ENCODE measurements at places on chromosomes 7 and 10. TPM values are rescaled to one million over a fixed set of nuclear protein-coding genes. Genes with fewer than 3 reads are reported as not detected.

DPYSL4 gene
- polyA plus RNA-seq = 0.08 TPM

CYP51A1 gene
- polyA plus RNA-seq = 32.4 TPM

SFTPA2 gene
- not detected for polyA plus RNA-seq

- H3K36me3 ChIP-seq = no peaks in the 10 kb centered on the region
- no peak for DNase-seq
- H3K4me1 ChIP-seq = no peaks in the 10 kb centered on the region
- H3K4me3 ChIP-seq = no peak overlapping the region
- no peaks in the 10 kb centered on the region for H3K27me3 ChIP-seq
These were observed 152.4 kb downstream of the IMMP2L start for GRCh38 chr7:111409714-111410422.

DNA sequence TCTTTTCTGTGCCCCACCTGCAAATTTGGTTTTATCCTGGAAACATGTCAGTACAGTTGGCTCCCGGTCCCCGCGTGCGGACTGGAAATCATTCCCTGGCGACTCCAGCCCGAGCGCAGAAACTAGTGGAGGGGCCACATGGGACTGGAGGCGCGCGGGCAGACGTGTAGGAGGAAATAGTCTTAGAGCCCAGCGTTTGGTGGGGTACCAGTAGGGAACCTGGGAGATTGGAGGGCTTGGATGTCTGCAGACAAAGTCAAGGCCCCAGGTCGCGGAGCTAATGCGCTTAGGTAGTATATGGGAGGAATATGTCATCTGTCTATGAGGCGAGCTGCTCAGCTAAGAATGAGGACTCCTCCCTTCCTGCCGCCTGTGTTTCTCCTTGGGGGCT, 1.3 kb downstream of the GALNT17 start:
- H3K4me1 ChIP-seq = no peaks in the 10 kb centered on the region
- no peaks in the 10 kb centered on the region for H3K36me3 ChIP-seq
- DNase-seq = no peak
- H3K27me3 ChIP-seq = peaks cover 13% of the 10 kb centered on the region
- H3K4me3 ChIP-seq = no peak overlapping the region

GRCh38 chr7:28155019-28155660, 25.5 kb downstream of the JAZF1 start:
- DNase-seq = peak; percentile 78
- peak overlapping the region; percentile 80 for H3K27ac ChIP-seq
- H3K4me1 ChIP-seq = peaks cover 72% of the 10 kb centered on the region

DNA sequence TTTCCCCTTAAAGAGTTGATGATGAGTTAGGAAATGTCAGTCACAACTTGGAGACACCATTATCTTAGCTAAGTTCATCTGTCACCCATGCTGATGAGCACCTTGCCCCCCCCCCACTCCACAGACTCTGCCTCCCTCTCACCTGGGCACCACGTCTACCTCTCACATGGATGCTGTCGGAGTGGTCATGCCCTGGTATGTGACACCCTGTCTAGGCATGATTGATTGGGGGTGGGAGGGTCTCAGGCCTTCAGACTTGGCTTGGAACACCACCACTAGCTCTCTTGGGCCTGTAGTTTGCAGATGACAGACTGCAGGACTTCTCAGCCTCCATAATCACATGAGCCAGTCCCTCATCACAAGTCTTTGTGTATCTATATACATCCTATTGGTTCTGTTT, 78.0 kb downstream of the WDR37 start:
- DNase-seq = no peak
- H3K4me3 ChIP-seq = no peak overlapping the region
- H3K27ac ChIP-seq = no peak overlapping the region
- H3K27me3 ChIP-seq = no peaks in the 10 kb centered on the region
- no peaks in the 10 kb centered on the region for H3K4me1 ChIP-seq

DNA sequence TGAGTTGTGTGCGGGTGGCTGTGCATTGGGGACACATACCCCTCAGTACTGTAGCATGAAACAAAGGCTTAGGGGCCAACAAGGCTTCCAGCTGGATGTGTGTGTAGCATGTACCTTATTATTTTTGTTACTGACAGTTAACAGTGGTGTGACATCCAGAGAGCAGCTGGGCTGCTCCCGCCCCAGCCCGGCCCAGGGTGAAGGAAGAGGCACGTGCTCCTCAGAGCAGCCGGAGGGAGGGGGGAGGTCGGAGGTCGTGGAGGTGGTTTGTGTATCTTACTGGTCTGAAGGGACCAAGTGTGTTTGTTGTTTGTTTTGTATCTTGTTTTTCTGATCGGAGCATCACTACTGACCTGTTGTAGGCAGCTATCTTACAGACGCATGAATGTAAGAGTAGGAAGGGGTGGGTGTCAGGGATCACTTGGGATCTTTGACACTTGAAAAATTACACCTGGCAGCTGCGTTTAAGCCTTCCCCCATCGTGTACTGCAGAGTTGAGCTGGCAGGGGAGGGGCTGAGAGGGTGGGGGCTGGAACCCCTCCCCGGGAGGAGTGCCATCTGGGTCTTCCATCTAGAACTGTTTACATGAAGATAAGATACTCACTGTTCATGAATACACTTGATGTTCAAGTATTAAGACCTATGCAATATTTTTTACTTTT, 1.8 kb downstream of the DDIT4 start:
- H3K4me3 ChIP-seq = peak overlapping the region; percentile 98
- no peak overlapping the region for H3K27ac ChIP-seq
- H3K36me3 ChIP-seq = no peaks in the 10 kb centered on the region
- H3K27me3 ChIP-seq = no peaks in the 10 kb centered on the region

DNA sequence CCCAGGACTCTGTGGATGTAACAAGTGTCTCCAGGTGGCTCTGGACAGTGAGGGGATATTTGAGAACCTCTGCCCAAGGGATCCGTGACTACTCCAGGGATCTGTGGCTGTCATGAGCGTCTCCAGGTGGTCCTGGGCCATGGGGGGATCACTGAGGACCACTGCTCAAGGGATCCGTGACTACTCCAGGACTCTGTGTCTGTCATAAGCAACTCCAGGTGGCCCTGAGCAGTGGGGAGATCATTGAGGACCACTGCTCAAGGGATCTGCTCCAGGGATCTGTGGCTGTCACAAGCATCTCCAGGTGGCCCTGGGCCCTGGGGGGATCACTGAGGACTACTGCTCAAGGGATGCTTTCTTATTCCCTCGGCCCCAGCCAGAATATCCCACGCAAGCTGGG, 133.2 kb upstream of the ADARB2 start:
- H3K36me3 ChIP-seq = no peaks in the 10 kb centered on the region
- no peaks in the 10 kb centered on the region for H3K4me1 ChIP-seq
- no peak overlapping the region for H3K27ac ChIP-seq
- H3K4me3 ChIP-seq = no peak overlapping the region

DNA sequence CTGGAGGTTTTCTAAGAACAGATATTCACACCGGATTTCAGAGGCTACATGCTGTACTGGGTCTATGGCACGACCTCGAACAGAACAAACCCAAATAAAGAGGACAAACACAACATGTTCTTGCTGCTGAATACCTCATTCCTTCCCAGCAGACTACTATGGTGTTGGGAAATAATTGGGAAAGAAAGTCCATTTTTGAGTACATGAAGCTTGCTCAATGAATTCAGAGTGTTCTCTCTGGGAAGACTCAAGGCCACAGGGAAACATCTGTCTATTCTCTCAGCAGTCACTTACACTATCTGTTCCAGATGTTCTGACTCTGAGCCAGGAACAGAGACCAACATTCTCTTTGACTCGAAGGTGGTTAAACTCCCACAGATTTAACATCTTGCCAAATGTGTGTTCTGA, 30.9 kb downstream of the LAMB1 start:
- H3K4me3 ChIP-seq = no peak overlapping the region
- H3K4me1 ChIP-seq = no peaks in the 10 kb centered on the region
- no peaks in the 10 kb centered on the region for H3K27me3 ChIP-seq

DNA sequence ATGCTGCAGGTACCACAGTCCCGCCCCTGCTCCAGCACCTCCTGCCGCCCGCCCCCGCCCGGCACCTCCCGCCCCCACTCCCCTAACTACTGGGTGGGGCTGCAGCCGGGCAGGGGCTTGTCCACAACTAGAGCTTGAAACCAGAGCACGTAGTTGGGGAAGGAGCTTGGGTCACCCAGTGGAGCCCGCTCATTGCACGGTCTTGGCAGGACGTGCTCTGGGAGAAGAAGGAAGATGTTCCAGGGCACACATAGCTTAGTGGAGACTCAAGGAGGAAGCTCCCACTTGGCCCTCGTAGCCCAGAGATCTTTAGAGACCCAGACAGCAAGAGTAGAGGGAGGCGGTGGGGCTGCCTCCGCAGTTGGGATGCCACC, 692 bp downstream of the IGFBP1 start:
- no peaks in the 10 kb centered on the region for H3K36me3 ChIP-seq
- no peak overlapping the region for H3K4me3 ChIP-seq
- H3K4me1 ChIP-seq = no peaks in the 10 kb centered on the region
- DNase-seq = no peak

DNA sequence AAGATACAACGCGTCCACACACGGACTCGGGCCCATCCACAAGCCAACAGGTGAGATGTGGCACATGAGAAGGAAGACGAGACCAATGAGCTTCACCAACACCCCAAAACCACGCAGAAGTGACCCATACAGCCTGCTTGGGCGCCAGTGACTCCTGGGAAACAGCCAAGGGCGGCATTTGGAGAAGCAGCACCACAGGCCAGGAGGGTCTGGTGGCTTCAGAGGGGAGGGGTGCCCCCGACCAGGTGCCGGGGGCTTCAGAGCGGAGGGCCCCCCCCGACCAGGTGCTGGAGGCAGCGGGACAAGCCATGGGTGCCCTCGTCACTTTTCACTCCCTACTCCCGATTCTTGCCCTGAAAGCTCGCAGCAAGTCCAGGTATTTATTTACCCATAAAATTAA, 140.1 kb downstream of the DIP2C start:
- no peak for DNase-seq
- H3K4me1 ChIP-seq = no peaks in the 10 kb centered on the region
- H3K27me3 ChIP-seq = no peaks in the 10 kb centered on the region
- H3K36me3 ChIP-seq = no peaks in the 10 kb centered on the region
- H3K27ac ChIP-seq = no peak overlapping the region

DNA sequence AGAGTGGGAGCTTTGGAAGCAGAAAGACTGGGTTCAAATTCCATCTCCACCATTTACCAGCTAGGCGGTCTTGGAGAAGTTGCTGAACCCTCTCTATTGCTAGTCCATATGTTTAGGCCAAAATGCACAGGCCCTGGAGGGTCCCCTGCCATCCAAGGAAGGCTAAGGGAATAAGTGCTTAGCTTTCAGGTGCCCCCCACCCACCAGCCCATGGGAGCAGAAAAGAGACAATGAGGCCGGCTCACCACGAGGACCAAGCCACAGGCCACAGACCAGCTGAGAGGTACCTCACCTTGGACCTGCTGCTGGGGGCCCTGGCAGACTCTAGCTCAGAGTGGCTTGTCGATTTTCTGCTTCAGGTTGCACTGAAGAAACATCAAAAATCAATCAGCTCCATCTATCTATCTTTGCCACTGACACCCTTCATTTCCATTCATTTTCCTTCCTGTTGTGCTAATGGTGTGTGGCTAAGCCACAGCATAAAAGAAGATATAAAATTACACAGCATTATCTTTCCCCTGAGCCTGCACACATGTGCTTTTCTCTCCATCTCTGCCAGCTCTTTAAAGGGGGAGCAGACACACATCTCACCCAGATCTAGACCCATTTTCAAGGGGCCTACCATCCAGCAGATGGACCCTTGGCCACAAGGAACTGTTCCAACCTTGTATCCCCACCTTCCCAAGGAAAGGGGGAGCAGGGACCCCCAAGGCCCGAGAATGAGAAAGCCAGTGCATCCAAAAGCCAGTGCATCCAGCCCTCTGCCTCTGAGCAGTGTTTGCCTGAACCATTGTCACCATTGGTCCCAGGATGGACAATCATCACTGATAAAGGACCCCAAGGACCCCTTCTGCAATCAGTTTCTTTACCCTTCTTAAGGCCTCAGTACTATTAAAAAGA, 65.4 kb downstream of the GRID1 start:
- no peak overlapping the region for H3K4me3 ChIP-seq
- H3K27me3 ChIP-seq = no peaks in the 10 kb centered on the region
- no peak overlapping the region for H3K27ac ChIP-seq
- H3K36me3 ChIP-seq = no peaks in the 10 kb centered on the region
- no peak for DNase-seq

DNA sequence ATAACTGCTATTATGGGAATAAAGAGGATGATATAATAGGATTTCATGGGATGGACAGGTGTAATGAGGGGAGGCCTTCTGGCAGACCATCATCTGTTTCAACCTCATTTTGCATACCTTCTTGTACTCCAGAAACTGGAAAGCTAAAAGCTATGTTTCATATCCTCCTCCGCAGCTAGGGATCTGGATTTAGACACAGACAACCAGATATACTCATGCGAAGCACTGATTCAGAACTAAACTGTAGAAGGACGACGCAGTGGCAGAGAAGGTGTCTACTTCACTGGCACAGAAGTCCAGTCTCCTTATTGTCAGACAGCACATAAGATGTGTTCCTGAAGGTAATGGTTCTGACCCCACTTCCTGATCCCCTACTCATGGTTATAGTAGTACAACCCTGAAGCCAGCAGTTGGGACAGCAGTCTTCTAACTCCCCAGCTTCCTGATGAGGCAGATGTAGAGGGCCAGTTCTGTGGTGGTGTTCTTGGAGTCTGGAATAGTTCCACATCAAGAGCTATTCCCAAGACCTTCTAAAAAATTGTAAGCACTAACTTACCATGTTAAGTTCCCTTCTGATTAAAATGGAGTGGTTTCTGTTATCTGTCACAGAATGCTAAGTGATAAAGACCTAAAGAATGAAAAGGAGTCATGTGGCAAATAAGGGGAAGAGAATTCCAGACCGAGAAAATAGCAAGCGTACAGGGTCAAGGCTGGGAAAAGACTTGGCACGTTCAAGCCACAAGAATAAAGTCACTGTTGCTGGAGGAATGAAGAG, 550.3 kb downstream of the GRM8 start:
- DNase-seq = no peak
- H3K27ac ChIP-seq = no peak overlapping the region
- H3K4me1 ChIP-seq = peaks cover 10% of the 10 kb centered on the region
- no peaks in the 10 kb centered on the region for H3K36me3 ChIP-seq

- H3K4me1 ChIP-seq = no peaks in the 10 kb centered on the region
- H3K27ac ChIP-seq = no peak overlapping the region
- H3K27me3 ChIP-seq = no peaks in the 10 kb centered on the region
These were observed 48.5 kb downstream of the LRRC18 start for GRCh38 chr10:48890888-48891850.

DNA sequence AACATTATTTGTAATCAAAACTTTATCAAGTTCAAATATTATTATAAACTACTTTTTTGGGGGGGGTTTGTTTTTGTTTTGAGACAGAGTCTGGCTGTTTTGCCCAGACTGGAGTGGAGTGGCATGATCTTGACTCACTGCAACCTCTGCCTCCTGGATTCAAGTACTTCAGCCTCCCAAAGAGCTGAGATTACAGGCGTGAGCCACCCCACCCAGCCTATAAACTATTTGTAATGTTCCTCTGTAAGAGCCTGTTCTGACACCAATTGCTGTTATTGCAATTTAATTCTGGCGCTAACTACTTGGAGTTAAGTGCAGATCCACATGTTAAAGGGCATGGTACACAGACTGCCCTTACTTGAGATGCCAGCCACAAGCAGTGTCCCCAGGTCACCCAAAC, 478.1 kb upstream of the NRP1 start:
- no peak overlapping the region for H3K27ac ChIP-seq
- no peaks in the 10 kb centered on the region for H3K4me1 ChIP-seq
- no peaks in the 10 kb centered on the region for H3K36me3 ChIP-seq
- no peaks in the 10 kb centered on the region for H3K27me3 ChIP-seq

GRCh38 chr7:29987811-29988317, 1.7 kb downstream of the SCRN1 start:
- H3K36me3 ChIP-seq = no peaks in the 10 kb centered on the region
- H3K4me1 ChIP-seq = peaks cover 47% of the 10 kb centered on the region
- peak; percentile 82 for DNase-seq
- peak overlapping the region; percentile 89 for H3K4me3 ChIP-seq

GRCh38 chr10:113609704-113610108, 54.1 kb downstream of the NRAP start:
- no peak for DNase-seq
- no peak overlapping the region for H3K27ac ChIP-seq
